ENCODE measurements at places on chromosomes 5 and 9.

- peak; percentile 85 for DNase-seq
These were observed 7.7 kb upstream of the SKP1 start for GRCh38 chr5:134184155-134185135.

- no peak for DNase-seq
These were observed 32.8 kb upstream of the MED10 start for GRCh38 chr5:6411141-6411540.

DNA sequence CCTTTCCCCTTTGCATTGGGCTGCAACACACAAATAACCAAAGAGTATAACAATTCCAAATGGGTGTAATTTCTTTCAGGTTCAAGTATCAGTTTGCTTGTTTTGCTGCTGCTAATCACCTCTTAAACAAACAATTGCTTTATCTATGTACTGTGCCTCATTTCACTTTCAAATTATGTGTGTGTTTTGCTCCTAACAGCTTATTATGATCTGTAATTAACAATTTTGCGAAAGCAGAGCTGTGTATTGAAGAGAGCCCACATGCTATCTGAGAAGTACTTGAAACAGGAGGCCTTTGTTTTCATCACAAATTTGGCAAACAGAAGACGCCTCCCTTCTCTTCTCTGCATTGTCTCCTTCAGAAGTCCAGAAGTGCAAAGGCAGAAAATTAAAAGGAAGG is 312.0 kb downstream of the TLE1 start:
- no peak for DNase-seq

GRCh38 chr5:62593331-62593730 is 14.7 kb downstream of the LRRC70 start:
- no peak for DNase-seq

GRCh38 chr5:94745786-94746730 is 127.6 kb downstream of the SLF1 start:
- DNase-seq = no peak

DNA sequence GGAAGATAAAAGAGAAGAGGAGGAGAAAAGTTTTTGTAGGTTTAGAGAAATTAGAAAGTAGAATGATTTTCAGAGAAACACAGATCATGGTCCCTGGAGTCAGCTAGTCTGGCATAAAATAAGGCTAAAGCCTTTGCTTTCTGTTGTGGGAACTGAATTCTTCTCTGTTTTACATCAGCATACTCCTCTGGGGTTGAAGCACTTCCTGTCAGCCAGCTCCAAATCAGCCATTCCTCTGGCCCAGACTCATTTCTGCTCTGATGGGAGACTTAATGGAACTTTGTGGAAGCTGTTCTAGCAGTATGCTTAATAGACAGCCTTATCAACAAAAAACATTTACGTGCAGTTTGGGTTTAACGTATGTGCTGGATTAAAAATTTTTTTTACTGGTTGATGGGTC is 143.2 kb downstream of the HMHB1 start:
- DNase-seq = no peak

- DNase-seq = no peak
These were observed 197.5 kb downstream of the TRPM3 start for GRCh38 chr9:70923961-70924360.

GRCh38 chr5:134777366-134777765 is 18.8 kb downstream of the DDX46 start:
- DNase-seq = no peak

DNA sequence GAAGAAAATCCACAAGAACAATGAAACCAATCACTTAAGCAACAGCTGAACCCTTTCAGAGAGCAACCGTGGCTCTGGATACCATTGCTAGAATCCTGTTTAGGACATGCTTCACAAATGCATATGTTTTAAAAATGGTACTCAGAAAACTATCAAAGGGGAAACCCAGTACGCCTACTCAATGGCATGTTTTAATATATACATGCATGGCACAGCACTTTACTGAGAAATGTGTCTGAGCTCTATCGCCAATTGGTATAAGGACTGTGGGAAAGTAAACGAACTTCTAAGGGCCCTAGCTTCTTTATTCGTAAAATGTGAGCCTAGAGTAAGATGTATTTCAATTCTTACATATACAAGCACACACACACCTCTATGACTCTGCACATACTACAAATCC is 72.3 kb downstream of the PTBP3 start:
- no peak for DNase-seq

- DNase-seq = no peak
These were observed 3.2 kb downstream of the SURF2 start for GRCh38 chr9:133359399-133360175.

GRCh38 chr9:37745970-37746369 is 7.6 kb upstream of the TRMT10B start:
- DNase-seq = no peak

DNA sequence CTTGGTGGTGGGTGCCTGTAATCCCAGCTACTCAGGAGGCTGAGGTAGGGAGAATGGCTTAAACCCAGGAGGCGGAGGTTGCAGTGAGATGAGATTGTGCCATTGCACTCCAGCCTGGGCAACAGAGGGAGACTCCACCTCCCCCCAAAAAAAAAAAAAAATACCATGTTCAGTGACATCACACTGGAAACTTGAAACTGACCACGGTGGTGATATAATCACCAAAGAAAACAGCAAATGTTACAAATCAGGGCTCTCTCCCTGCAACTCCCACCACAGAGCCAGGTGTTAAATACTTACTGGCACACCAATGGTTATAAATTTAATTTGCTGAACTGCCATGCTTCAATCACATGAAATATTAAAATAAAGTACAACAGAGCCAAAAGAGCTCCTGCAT is 81.4 kb downstream of the ZNF608 start:
- DNase-seq = no peak

DNA sequence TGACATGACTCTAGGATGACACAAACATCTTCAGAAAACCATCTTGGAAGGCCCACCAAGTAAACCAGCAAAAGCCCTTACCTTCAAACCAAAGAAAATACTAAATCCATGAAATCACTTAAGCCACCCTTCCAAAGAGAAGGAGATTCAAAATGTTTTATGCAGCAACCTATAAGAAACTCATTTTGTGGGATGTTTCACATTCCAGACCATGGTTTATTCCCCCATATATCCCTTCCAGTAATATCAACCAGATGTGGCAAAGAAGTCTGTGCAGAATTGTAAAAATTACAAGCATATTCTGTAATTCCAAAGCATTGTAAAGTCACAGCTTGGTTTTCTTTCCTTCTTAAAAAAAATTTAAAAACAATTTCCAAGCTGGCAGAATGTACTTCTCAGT is 117.4 kb downstream of the SLIT3 start:
- DNase-seq = no peak

DNA sequence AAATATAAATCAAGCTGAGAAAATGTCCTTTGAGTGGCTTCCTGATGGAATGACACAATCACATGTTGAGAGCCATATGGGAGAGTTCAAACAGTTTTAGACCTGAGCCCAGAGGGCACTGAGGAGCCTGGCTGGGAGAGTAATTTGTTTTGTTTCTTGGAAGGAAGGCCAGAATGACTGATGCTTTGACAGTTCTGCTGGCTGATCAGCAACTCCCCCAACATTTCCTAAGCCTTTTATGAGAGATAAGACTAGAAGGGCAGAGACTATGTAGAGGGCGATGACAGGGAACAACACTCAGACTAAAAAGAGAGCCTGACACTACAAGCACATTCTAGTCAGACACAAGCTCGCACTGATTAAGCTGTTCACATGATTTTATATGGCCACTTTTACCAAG is 169.2 kb downstream of the COX7C start:
- no peak for DNase-seq
